Activated CD4-positive, CD25-positive, alpha-beta regulatory T cell treated with anti-CD3 and anti-CD28 coated beads, Interleukin-2, amount 50 U/mL, for 16 hours (primary cell): ENCODE measurements at places on chromosomes 16 and 17.

DNA sequence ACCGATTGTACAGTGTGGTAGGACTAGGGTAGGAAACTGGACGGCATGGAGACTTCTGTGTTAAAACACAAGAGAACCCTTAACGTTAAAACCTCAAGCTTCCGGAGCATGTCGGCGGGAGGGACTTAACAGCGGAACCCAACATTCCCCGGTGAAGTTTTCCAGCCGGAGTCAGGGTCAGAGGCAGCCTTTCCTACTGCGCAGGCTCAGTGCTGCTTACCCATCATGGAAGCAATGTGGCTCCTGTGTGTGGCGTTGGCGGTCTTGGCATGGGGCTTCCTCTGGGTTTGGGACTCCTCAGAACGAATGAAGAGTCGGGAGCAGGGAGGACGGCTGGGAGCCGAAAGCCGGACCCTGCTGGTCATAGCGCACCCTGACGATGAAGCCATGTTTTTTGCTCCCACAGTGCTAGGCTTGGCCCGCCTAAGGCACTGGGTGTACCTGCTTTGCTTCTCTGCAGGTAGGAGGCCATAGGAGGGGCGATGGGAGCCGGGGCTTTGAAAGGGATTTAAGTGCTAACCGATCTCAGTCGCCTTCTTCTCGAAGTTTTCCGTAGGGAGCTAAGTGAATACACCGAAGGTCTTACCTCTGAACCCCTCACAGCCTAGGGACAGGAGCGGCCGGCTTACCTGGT, at the start of gene PIGL:
Gene PIGL, plus strand, starts transcription at position 209 of the 634 bp plus-strand sequence. Its CDS starts 17 bp downstream, at position 226.
- DNase-seq, result peak; percentile 72

DNA sequence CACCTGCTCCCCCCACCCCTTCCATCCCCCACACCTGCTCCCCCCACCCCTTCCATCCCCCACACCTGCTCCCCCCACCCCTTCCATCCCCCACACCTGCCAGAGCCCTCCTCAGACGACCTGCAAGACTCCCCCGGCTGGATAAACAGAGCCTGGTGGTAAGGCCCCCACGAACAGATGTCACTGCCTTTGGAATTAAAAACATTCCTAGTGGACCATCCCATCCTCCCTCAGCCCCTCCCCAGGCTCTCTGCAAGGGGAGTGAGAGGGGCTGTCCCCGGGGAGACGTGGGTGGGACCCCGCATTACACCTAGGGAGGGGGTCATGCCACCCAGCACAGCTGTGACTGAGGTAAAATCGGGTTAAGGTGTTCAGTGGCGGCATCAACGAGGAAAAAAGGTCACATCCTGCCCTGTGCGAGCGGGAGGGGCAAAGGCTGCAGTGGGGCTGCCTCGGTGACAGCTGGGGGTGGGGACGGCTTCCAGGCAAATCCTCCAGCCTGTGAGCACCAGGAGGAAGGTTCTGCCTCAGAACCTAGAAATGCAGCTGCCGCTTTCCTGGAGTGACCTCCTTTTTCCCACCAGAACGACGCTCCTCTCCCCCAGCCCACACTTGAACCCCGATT, 38.7 kb downstream of the TIMM22 start:
- no peak for DNase-seq

DNA sequence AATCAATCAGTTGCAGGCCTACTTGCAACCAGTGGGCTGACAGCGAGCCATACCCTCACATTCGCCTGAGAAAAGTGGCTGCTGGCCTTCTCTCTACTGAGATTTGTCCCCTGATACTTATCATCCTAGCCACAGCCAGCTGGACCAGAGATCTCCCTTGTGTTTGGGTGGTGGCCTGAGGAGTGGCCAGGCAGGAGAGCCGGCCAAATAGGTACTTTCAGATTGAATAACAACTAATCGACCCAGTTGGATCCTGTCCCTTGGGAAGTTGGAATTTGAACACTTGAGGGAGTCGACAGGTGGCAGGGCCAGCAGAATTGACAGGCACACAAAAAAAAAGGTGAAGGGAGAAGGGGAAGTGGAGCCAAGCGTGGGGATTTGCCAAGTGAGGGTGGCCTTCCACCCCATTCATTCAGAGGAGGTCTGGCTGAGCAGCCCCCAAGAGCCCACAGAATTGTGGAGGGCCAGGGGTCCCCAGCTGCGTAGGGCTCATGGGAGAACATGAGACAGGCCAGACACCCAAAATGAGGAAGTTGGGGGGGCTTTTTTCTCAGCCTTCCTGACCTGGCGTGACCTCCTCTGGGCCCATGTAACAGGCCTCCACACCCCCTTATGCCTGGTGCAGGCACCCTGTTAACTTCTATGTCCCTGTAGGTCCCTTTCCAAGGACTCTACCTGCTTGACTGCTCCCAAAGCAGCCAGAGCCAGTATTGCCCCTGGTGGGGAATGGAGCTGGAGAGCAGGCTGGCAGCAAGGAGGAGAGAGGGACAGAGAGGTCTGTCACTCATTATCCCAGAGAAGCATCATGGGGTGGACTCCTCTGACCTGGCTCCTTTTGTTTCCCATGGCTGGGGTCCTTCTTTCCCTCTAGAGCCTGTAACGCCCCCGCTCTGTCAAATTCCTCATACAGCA, 2.9 kb upstream of the RANGRF start:
- no peak for DNase-seq

GRCh38 chr16:85570735-85571562, 42.2 kb upstream of the GSE1 start:
- no peak for DNase-seq

GRCh38 chr17:72382971-72383722, 262.3 kb downstream of the SOX9 start:
- no peak for DNase-seq

DNA sequence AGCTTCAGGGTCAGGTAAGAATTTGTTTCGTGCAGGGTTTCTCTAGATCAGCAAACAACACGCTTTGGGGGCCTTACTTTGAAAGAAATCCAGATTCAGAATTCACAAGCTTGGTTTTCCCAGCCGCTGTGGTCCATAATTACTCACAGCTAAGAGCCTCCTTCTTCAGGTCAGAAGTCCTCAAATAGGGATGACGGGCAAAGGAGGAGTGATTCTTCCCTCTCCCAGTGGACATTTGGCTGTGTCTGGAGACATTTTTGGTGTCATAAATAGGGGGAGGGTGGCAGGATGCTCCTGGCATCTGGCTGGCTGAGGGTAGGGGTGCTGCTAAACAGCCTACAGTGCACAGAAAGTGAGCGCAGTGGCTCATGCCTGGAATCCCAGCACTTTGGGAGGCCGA, 48.6 kb upstream of the USP7 start:
- no peak for DNase-seq

DNA sequence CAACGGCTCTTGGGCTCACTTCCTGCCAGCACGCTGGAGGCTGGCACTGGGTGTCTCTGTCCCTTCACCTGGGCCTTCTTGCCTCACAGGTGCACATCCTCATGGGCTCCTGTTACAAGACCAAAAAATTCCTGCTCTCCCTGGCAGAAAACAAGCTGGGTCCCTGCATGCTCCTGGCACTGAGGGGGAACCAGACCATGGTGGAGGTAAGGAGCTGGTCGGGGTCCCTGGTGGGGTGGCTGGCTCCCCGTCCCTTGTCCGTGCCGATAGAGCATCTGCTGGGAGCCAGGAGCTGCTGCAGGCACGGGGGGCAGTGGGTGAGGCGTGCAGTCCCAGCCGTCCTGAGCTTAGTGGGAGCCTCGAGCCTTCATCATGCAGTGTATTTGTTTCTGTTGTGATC, 79.5 kb upstream of the PLCG2 start:
- no peak for DNase-seq

GRCh38 chr17:41666237-41666641, 22.4 kb upstream of the EIF1 start:
- peak; percentile 53 for DNase-seq

DNA sequence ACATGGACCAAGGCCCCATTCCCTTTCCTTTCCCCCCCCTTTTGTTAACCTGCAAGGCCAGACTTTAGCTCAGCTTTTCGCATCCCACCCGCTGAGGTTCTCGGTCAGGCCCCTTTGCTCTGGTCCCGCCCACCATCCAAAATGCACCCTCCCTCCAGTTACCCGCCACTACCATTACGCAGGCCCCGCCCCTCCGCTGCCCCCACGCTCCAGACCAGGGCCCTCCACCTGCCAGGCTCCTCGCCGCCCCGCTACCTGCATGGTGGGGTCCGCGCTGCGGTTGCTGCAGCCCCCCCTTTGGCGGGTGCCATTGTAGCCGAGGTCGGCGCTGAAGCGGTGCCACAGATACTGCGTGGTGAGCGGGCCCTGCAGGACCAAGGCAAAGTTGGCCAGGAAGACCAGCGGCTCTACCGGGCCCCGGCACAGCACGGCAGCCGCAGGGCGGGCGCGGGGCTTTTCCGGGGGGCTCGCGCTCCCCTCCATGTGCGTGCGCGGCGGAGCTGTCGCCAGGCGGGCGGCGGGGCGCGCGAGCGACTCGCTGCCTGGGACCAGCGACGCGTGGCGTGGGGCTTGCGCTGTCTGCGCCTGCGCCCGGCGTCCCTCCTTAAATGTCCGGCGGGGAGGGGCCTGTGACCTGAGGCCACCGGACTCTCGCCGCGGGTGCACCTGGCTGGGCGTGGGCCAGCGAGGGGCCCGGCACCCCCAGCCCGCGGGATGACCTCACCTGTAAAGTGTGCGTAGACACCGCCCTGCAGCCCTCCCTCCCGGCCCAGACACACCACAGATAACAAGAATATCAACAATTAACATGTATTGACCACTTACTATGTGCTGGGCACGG, at the start of gene SLC46A1:
Gene SLC46A1, minus strand, starts transcription at position 581 of the 841 bp plus-strand sequence. Its CDS starts 98 bp downstream, at position 483.
- DNase-seq, result no peak

- DNase-seq, result no peak
Measured at GRCh38 chr16:64489449-64489848, 632.4 kb downstream of the CDH11 start.

- DNase-seq, result peak; percentile 40
Measured at GRCh38 chr17:47821424-47822391, at the start of gene OSBPL7. Gene OSBPL7 (minus strand): TSS chr17:47821794. CDS start chr17:47820278, 1,516 bp downstream.

- no peak for DNase-seq
Measured at GRCh38 chr17:83124871-83125514, 45.6 kb downstream of the METRNL start.

GRCh38 chr16:53090591-53091411, 36.0 kb downstream of the CHD9 start:
- no peak for DNase-seq

DNA sequence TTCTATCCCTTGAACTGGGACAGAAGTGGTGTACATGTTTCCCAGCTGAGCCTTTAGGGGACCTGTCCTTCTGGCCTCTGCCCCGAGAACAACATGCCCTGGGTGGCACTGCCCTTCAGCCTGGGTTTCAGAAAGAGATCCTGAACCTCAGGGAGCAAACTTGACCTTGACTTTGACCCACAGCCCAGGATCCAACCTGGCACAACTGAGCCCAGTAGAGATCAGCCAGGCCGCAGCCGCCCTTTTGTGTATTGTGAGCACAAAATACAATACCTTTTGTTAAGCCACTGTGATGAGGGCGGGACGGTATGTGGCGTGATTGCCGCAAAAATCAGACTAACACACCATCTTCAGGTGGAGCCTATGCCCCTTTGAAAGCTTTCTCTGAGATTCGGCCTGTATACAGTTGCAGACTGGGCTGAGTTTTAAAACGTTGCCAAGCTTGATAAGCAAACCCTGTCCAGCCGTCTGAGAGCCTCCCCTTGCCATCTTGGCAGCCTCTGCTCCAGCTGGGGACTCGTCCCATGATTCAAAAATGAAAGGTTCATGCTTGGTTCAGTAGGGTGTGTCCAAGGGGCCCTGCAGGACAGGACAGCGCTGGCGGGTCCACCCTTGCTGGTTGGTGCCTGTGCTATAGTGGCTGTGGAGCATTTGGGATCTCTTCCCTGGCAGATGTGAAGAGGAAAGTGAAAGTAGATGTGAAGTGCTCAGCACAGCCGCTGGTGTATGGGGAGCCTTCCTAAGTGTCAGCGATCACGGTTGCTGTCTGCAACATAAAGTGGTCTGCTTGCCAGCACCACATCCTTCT, 40.3 kb downstream of the FOXL1 start:
- DNase-seq, result no peak

GRCh38 chr17:73667181-73667959, 23.1 kb upstream of the SDK2 start:
- DNase-seq, result no peak

DNA sequence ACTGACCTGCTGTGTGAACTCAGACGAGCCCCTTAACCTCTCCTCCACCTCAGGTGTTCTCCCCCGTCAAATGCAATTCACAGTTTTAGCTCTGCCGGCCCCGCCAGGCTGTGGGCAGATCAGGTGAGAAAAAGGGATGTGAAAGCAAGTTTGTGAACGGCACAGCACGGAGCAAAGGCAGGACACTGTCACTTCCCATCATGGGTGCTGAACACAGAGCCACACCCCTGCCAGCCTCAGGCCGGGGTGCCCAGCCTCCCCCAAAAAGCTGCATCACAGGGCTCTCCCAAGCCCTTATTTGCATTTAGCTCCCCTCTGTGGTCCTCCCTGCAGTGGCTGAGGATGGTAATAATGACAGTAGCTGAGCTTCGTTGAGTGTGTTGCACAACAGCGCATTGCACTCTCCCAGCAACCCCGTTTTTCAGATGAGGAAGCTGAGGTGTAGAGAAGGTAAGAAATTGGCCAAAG, 88.8 kb upstream of the TNRC6C start:
- no peak for DNase-seq

GRCh38 chr16:9138731-9139501, 47.5 kb downstream of the HAPSTR1 start:
- DNase-seq, result peak; percentile 47

DNA sequence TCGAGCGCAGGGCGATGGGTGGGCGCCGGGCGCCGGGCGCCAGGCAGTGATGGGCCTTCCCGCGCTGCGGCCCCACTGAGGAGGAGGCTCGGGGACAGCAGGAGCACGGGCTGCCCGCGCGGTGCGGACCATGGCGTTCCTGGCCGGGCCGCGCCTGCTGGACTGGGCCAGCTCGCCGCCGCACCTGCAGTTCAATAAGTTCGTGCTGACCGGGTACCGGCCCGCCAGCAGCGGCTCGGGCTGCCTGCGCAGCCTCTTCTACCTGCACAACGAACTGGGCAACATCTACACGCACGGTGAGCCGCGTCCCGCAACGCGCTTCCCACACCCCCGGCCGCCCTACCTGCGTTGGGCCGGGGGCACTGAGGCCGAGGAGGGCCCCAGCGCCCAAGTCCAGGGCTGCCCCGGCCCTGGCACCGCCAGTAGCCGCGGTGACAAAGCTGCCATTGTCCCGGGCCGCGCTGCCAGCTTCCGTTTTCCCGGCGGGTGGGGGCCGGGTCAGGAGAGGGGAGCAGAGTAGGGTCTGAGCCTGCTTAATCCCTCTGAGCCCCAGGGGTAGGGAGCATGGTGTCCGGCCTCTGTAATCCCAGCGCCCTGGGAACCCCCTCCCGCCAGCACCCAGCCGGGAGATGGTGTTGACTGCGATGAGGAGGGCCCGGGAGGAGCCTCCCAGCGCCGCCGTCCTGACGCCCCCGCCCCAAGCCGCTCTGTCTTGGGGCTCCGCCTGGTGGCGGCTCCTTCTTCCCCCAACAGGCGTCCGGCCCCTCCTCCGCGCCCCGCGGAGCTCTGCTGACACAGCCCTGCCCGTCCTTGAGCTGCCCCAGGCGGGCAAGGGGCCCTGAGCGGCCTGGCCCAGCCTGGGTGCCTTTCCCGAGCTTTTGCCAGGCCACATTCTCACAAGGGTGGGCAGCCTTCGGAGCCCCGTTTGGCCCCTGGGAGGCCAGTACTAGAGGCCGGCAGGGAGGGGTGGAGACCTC, 685 bp downstream of the PAQR4 start:
- peak; percentile 41 for DNase-seq

GRCh38 chr16:17572145-17572544, 101.4 kb upstream of the XYLT1 start:
- no peak for DNase-seq
